ENCODE measurements at places on chromosomes 2 and 18. TPM values are rescaled to one million over a fixed set of nuclear protein-coding genes. Genes with fewer than 3 reads are reported as not detected.

TMEM247 gene
- not detected for total RNA-seq

DNA sequence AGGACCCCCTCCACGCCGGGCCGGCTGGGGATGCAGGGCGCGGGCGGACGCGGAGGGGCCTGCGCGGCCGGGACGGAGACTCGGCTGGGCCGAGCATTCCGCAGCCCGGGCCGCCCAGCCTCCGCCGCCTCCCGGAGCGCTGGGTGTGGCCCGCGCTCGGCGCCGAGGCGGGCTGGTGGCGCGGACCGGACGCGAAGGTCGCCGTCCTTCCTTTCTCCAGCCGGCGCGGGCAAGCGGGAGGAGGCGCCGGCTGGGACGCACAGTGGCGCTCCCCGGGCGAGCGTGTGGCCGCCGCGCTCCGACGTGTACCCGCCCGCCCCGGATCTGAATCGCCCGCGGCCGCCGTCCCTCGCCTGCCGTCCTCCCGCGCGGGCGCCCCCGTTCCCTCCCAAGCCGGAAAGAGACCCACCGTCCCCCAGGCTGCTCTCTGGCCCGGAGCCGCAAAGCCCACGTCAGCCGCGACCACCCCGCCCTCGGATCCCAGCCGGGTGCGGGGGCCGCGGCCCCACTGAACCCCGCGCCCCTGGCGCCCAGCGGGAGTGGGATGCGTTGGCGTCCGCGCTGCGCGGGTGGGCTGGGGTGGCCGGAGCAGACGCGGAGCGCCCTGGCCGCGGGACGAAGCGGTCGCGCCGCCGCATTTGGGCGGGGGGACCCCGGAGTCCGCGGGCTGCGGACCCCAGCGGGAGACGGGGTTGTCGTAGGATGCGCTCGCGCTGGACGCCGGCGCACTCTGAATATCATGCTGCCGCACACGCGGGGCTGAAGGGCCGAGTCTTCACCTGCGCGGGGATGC lies 634 bp downstream of the SPATS2L start:
- no peaks in the 10 kb centered on the region for H3K36me3 ChIP-seq
- no peak for DNase-seq
- peaks cover 13% of the 10 kb centered on the region for H3K4me1 ChIP-seq
- H3K4me3 ChIP-seq = peak overlapping the region; percentile 89
- no peak overlapping the region for H3K27ac ChIP-seq
- peaks cover 46% of the 10 kb centered on the region for H3K27me3 ChIP-seq

GRCh38 chr2:100778637-100779450 lies 41.1 kb upstream of the NPAS2 start:
- no peak overlapping the region for H3K4me3 ChIP-seq
- no peaks in the 10 kb centered on the region for H3K4me1 ChIP-seq
- peaks cover 10% of the 10 kb centered on the region for H3K27me3 ChIP-seq
- no peaks in the 10 kb centered on the region for H3K36me3 ChIP-seq

DNA sequence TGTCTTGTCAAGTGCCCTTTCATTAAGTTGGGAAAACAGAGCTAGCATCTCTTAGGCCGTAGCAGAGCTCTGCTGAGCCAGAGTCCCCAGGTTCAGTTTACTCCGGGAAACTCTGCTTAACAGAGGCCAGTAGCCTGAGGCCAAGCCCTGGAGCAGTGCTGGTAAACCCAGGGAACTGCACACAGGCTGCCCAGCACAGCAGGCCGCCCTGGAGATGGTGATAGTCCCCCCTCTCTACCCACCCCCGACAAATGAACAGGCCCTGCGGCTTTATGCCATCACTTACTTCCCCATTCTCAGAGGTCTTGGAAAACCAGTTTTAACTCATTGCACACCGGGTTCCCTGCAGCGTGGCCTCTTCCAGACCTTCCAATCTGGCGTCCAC lies 3.5 kb downstream of the CNNM4 start:
- no peaks in the 10 kb centered on the region for H3K36me3 ChIP-seq
- no peak for DNase-seq
- peaks cover 36% of the 10 kb centered on the region for H3K4me1 ChIP-seq
- H3K4me3 ChIP-seq = peak overlapping the region; percentile 91
- no peaks in the 10 kb centered on the region for H3K27me3 ChIP-seq

- H3K4me3 ChIP-seq = peak overlapping the region; percentile 47
- peak overlapping the region; percentile 35 for H3K27ac ChIP-seq
- no peaks in the 10 kb centered on the region for H3K36me3 ChIP-seq
- DNase-seq = no peak
- no peaks in the 10 kb centered on the region for H3K27me3 ChIP-seq
Observed at GRCh38 chr2:69975136-69975852, 13.9 kb upstream of the ASPRV1 start.

GRCh38 chr2:101655702-101656422 lies 41.6 kb upstream of the MAP4K4 start:
- H3K4me1 ChIP-seq = peaks cover 15% of the 10 kb centered on the region
- no peak for DNase-seq
- H3K36me3 ChIP-seq = no peaks in the 10 kb centered on the region
- H3K27ac ChIP-seq = no peak overlapping the region

GRCh38 chr2:159738509-159739390 lies 26.4 kb downstream of the MARCHF7 start:
- H3K27me3 ChIP-seq = no peaks in the 10 kb centered on the region
- peak overlapping the region; percentile 47 for H3K27ac ChIP-seq
- H3K4me1 ChIP-seq = peaks cover 42% of the 10 kb centered on the region
- no peak for DNase-seq
- H3K36me3 ChIP-seq = peaks cover 32% of the 10 kb centered on the region
- H3K4me3 ChIP-seq = no peak overlapping the region

DNA sequence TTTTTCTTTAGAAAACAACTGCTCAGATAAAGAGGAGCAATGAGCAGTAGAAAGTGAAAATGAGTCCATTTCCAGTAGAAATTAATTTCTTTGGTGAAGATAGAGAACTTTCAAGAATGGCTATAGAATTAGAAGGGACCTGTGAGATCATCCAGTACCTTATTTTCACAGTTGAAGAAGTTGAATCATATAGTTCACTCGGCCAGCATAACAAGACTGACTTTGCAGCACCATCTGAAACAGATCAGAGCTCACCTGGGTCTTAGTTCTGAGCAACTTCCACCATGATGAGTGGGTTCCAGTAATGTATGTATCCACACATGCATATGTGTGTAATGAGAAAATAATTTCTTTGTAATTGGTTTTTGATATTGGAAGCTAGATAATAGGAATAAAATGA lies 58.6 kb downstream of the CERS6 start:
- H3K27ac ChIP-seq = peak overlapping the region; percentile 27
- no peaks in the 10 kb centered on the region for H3K27me3 ChIP-seq
- H3K4me1 ChIP-seq = peaks cover 65% of the 10 kb centered on the region
- no peak overlapping the region for H3K4me3 ChIP-seq

DNA sequence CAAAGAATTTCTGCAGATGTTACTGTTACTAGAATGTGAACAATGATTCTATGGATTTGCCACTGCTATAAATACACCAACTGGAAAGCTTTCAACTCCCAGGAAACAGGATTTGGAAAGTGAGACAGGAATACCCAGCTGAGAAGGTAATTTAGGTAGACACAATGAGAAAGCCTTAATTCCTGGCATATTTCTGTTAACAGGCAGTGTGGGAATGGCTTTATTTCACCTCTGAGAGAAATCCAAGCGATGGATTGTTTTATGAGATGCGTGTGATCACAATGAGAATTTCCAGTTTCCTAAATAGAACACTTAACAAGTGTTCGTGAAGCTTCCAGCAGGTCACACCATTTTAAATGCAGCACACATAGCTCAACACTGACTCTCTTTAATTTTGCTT lies 133.0 kb downstream of the SLC8A1 start:
- no peak overlapping the region for H3K4me3 ChIP-seq
- H3K36me3 ChIP-seq = no peaks in the 10 kb centered on the region
- no peak overlapping the region for H3K27ac ChIP-seq
- DNase-seq = no peak
- no peaks in the 10 kb centered on the region for H3K4me1 ChIP-seq
- H3K27me3 ChIP-seq = no peaks in the 10 kb centered on the region

GRCh38 chr18:48181087-48181823 lies 227.9 kb downstream of the ZBTB7C start:
- no peaks in the 10 kb centered on the region for H3K36me3 ChIP-seq
- H3K27ac ChIP-seq = no peak overlapping the region
- peaks cover 18% of the 10 kb centered on the region for H3K27me3 ChIP-seq
- no peak for DNase-seq
- H3K4me1 ChIP-seq = no peaks in the 10 kb centered on the region

- no peaks in the 10 kb centered on the region for H3K36me3 ChIP-seq
- DNase-seq = no peak
- H3K27me3 ChIP-seq = peaks cover 5% of the 10 kb centered on the region
- no peak overlapping the region for H3K4me3 ChIP-seq
- no peak overlapping the region for H3K27ac ChIP-seq
Observed at GRCh38 chr2:182048088-182048487, 62.4 kb downstream of the PPP1R1C start.

SH2D6 gene
- 2.2 TPM for total RNA-seq

DNA sequence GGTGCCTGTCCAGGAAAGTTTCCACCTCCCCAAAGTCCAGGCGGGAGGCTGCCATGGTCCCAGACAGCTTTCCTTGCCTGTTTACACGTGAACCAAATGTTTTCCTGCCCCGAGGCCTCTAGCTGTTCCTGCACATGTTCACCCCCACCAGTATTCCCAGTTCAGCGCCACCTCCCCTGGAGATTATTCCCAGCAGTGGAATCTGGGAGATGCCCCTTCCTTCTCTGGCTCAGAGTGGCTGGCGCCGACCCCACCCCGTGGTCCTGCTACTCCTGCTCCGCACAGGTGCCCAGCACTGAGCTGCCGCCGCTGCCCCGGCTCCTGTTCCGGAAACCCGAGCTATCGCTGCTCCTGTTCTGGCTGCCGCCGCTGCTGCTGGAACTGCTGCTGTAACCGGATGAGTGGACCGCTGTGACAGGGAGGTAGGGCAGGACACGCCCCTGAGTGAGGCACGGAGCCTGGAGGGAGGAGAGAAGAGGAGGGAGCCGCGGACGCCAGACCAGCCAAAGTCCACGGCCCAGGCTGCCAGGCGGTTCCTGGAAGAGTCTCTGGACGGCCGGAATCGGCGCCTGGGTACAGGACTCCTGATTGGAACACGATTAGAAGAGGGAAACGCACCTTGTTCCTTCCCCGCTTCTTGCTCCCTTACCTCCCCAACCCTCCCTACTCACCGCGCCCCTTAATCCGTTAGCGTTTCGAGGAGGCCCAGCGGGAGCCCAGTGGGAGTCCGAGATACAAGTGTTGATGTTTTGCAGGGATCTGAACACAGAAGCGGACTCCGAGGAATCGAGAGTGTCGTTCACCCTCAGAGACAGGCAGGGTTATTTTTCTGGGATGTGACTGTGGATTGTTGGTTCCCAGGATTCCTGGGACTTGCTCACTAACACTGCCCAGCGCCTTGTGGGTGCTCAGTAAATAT lies at the start of gene PDE11A:
TSS of gene PDE11A (minus strand) at position 395 of the 919 bp plus-strand sequence. CDS start at position 55, 340 bp downstream.
- peak within 1 kb of the TSS; percentile 73 for H3K4me3 ChIP-seq
- no peaks in the 10 kb centered on the region for H3K36me3 ChIP-seq
- H3K27me3 ChIP-seq = peaks cover 50% of the 10 kb centered on the region
- peaks cover 11% of the 10 kb centered on the region for H3K4me1 ChIP-seq

- H3K4me3 ChIP-seq = no peak overlapping the region
- H3K4me1 ChIP-seq = peaks cover 35% of the 10 kb centered on the region
- DNase-seq = no peak
- H3K27me3 ChIP-seq = no peaks in the 10 kb centered on the region
Observed at GRCh38 chr2:47844162-47844561, 61.2 kb downstream of the MSH6 start.

DNA sequence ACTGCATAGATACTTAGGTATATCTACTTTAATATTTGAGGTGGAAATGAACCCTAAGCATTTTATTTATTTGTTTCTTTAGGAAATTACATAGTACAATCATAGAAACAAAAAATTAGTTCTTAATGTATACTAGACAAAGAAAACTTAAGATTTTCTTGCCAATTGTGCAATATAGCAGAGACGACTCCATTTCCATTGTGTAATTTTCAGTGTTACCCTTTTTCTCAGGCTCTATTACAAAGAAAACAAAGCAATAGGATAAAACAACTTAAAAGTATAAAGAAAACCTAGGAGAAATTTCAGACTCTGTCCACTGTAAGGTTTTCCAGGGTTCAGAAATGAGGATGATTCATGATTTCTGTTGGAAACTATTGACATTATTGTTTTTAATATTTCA lies 89.0 kb upstream of the SERTAD2 start:
- no peak overlapping the region for H3K27ac ChIP-seq
- no peak for DNase-seq
- H3K4me3 ChIP-seq = no peak overlapping the region
- H3K36me3 ChIP-seq = no peaks in the 10 kb centered on the region
- H3K4me1 ChIP-seq = peaks cover 14% of the 10 kb centered on the region

- no peak for DNase-seq
- no peaks in the 10 kb centered on the region for H3K27me3 ChIP-seq
- peak overlapping the region; percentile 93 for H3K27ac ChIP-seq
- peaks cover 71% of the 10 kb centered on the region for H3K4me1 ChIP-seq
- H3K36me3 ChIP-seq = peaks cover 2% of the 10 kb centered on the region
- peak overlapping the region; percentile 96 for H3K4me3 ChIP-seq
Observed at GRCh38 chr2:197308585-197308984, 2.0 kb downstream of the ANKRD44 start.

DNA sequence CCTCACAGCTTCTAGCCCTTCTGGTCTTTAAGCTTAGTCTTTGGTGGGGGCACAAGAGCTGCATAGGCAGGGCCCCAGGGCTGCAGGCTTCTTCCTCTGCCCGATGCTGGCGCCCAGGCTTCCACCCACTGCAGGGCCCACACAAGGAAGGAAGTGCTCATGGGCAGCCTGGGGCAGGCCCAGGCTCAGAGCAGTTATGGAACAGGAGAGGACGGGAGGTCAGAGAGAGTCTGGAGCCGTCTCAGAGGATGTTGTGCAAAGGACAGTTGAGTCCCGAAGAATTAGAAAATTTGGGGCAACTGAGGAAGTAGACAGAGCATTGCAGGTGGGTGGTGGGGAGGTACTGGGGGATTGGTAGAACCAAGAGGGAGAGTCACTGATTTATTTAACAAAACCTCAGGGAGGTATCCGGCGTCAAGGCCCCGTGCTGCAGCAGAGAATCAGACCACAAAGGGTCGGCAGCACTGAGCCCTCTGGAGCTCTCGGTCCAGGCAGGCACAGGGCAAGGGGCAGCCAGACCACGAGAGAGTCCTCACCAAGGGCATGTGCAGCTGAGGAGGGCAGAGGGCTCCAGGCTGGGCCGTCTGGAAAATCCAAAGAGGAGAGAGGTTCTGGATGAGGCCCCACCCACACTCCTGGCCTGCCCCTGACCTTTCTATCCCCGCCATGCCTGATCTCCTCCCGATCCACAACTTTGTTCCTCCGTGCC lies 110.8 kb upstream of the GLI2 start:
- H3K4me1 ChIP-seq = no peaks in the 10 kb centered on the region
- no peak overlapping the region for H3K27ac ChIP-seq
- H3K27me3 ChIP-seq = peaks cover 2% of the 10 kb centered on the region
- H3K4me3 ChIP-seq = no peak overlapping the region

- no peaks in the 10 kb centered on the region for H3K36me3 ChIP-seq
- no peaks in the 10 kb centered on the region for H3K27me3 ChIP-seq
- DNase-seq = no peak
- H3K4me1 ChIP-seq = no peaks in the 10 kb centered on the region
- no peak overlapping the region for H3K4me3 ChIP-seq
Observed at GRCh38 chr2:188852772-188853171, 121.4 kb upstream of the COL3A1 start.

CBLN2 gene
- total RNA-seq = not detected

DNA sequence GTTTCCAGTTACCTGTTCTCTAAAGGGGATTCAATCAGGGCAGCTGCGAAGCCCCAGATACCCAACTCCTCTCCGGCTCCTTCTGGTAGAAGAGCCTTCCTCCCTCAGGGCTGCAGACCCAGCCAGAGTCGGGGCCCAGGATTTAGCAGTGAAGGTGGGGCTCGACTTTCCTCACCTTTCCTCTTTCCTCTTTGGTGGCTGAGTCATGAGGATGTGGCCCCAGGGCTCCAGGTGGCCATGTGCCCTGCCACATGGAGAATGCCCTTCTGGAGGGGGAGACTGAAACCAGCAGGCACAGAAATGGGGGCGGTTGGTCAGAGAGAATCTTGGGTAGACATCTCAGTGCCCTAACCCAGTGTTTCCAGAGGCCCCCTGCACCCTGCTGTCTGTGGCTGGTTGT lies 402.6 kb downstream of the NBAS start:
- H3K36me3 ChIP-seq = no peaks in the 10 kb centered on the region
- no peak overlapping the region for H3K4me3 ChIP-seq
- H3K4me1 ChIP-seq = peaks cover 10% of the 10 kb centered on the region
- DNase-seq = no peak
